WTC11 (cell line): ENCODE measurements at places on chromosomes 7 and 10.

DNA sequence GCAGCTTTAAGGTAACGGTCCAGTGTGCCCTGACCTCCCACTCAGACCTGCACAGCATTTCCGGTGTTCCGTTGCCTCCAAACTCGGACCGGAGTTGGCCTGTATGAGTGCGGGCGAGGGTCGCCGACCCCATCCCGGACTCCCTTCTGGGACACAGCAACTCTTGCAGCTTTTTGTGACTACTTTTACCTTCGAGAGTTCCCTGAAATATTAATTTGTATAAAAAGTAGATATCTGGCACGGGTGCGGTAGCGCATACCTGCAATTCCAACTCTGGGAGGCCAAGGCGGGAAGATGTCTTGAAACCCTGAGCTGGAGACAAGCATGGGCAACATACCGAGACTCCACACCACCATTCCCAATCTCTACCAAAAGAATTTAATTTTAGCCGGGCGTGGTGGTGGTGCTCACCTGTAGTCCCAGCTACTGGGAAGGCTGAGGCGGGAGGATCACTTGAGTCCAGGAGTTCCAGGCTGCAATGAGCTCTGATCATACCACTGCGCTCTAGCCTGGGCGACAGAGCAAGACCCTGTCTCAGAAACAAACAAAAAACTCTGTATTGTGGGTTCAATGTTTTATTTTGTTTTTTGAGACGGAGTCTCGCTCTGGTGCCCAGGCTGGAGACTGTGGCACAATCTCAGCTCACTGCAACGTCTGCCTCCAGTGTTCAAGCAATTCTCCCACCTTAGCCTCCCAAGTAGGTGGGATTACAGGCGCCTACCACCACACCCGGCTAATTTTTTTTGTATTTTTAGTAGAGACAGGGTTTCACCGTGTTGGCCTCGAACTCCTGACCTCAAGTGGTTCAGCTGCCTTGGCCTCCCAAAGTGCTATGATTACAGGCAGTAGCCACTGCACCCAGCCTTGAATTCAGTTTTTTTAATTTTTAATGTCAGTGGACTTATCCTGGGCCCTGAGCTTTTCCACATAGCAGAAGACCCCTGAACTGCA lies 1.1 kb upstream of the PPP1R35 start:
- no peak for DNase-seq

- DNase-seq: no peak
These were observed 17.6 kb upstream of the FLNC start for GRCh38 chr7:128812514-128813168.

DNA sequence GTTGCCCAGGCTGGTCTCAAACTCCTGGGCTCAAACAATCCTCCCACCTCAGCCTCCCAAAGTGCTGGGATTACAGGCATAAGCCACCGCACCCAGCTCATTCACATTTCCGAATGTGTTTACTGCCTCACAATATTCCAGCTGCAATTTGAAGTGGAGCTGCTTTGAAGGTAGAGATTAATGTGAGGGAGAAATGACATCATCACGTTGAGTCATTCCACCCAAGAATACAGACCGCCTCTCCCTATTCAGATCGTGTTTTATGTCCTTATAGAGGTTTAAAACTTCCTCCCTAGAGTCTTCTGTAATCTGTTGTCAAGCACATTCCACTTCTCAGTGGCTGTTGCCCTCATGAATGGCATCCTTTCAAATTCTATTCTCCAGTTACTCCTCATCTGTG lies 100.4 kb upstream of the PDGFA start:
- no peak for DNase-seq

DNA sequence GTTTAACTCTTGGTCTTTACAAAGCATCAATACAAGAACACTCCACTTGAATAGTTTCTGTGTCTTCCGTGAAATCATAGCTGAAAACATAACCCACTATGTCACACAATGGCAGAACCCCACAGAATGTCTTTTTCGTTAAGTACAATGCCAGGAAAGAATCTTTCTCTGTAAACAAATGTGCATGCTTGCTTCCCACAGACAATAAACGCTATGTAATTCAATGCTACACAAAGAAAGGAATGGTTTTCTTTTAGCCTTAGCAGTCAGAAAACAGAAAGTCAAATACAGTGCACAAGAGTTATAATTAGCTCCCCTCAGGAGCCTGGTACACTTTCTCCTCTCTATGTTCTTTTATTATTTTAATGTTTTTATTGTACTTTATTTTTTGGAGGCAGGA lies 186.1 kb downstream of the SRPK2 start:
- DNase-seq: no peak

DNA sequence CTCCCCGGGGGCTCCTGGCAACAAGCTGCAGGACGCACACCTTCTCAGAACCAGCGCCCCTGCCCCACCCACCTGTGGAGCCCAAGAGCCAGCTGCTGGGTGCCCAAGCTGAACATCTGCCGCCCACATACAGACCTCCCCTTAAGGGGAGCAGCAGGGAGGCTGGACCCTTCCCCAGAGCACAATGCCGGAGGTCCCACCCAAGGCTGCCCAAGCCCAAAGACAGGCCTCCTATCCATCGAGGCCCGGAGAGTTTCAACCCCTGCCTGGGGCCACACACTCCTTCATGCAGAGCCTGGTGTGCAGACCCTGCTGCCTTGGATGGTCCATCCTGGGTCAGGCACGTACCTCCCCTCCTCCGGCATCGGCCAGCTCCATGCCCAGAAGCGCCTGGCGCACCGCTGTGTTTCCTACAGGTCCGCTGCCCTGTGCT lies 48.7 kb downstream of the VIPR2 start:
- DNase-seq: no peak

DNA sequence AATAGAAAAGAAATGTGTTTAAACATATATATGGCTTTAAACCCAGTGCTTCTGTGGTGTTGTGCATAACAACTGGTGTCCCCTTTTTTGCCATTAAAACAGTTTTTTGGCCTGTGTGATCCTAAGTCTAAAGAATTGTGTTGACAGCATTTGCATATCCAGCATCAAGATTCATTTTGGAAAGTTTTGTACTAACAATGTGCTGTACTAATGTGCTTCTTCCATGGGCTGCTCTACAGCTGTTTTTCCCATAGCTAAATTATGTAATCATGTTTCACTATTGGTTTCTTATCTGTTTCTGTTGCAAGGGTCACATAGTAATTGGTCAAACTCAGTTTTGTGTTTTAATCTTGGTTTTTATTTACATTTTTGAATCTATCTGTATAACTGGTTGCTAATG lies 5.5 kb downstream of the CNNM2 start:
- no peak for DNase-seq

- no peak for DNase-seq
These were observed 15.8 kb downstream of the GOLGA7B start for GRCh38 chr10:97865488-97865887.

GRCh38 chr10:65898055-65898454 lies 1027.8 kb upstream of the LRRTM3 start:
- no peak for DNase-seq

DNA sequence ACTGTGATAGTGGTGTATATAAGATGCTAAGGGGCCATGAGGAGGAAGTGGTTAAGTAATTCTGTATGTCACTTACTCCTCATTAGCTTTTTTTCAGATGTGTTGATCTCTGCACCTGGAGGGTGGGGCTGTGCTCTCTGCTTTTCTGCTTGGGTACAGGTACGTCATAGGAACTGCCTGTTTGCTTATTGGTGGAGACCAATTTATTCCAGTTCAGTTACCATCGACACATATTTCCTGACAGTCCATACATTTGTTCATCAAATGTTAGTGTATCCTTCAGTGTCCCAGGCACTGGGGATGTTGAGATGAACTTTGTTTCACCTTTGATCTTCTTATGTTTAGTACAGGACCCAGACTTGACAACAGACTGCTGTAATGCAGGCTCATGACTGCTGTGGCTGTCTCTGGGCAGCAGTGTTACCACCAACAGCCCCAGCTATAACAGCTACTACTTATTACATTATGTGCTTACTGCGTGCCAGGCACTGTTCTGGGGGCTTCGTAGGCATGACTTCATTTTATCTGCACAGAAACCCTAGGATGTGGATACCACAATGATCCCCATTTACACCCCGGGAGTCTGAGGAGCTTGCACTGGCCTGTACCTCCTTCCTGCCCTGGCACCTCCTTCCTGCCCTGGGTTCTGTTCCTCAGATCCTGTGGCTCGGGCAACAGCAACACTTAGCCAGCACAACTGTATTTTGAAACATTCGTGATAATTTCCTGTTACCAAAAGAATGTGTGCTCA lies 87.4 kb downstream of the BUB3 start:
- DNase-seq: no peak

GRCh38 chr10:89224739-89225443 lies 17.8 kb upstream of the CH25H start:
- no peak for DNase-seq

DNA sequence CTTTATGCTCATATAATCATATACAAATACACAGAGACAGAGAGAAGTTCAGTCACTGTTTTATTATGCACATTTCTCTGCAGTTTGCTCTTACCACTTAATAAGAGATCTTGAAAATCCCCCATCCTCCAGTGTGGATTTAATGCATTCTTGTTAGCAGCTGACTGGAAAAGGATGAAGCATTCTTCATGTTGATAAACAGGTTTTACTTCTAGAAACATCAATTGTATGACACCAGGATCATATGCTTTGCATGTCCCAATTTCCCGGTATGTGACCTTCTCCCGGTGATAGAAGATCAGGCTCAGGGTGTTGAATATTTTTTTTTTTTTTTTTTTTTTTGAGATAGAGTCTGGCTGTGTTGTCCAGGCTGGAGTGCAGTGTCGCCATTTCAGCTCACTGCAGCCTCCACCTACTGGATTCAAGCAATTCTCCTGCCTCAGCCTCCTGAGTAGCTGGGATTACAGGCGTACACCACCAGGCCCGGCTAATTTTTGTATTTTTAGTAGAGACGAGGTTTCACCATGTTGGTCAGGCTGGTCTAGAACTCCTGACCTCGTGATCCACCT lies 6.2 kb upstream of the CREB3L2 start:
- no peak for DNase-seq

- no peak for DNase-seq
These were observed 35.5 kb downstream of the CTBP2 start for GRCh38 chr10:125124907-125125306.

DNA sequence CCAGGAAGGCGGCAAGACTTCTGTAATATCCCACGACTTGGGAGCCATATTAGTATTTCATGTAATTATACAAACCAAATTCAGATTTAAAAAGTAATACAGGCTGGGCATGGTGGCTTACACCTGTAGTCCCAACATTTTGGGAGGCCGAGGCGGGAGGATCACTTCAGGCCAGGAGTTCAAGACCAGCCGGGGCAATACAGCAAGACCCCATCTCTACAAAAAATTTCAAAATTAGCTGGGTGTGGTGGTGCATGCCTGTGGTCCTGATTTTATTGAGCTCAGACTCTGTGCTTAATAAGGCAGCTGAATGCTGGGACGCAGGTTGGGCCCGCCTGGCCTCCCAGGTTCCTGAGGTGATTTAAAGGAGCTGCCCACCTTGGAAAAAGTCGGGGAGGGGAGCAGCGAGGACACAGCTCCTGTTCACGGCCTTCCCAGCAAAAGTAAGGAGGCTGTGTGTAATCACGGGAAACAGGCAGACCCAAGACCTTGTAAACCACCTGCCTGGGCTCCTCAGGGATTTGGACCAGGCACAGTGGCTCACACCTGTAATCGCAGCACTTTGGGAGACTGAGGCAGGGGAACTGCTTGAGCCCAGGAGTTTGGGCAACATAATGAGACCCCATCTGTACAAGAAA lies 93.0 kb upstream of the DNAAF5 start:
- DNase-seq: no peak

DNA sequence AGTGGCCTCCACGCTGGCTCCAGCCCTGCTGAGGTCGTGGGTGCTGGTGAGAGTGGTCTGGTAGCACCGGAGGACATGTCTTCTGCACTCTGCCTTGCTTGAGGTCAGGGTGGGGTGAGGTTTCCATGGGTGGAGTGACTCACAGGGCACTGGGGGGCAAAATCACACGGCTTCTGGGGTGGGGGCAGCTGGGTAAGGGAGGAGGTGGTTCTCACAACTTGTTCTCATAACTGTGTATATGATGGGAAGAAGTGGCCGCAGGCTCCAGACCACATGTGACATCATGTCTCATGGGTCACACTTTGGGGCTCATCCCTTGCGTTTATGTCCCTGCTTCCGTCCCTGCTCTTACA lies 884 bp upstream of the PRF1 start:
- DNase-seq: no peak

DNA sequence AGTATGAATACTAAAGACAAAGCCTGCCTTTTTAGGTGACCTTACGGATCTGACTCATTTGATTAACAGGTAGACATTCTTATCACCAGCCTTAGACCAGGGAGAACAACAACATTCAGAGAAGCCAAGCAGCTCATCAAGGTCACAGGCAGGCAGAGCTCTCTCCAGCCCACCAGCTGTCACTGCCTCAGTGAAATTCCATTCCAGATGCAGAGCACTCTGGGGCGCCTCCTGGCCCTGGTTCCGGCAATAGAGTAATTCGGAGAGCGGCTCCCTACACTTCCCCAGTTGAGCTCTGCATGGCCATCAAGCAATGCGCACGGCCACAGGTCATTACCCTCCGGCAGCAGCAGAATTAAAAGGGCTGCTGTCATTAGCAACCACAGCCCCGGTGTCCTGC lies 164.7 kb downstream of the TCERG1L start:
- no peak for DNase-seq

GRCh38 chr10:108861181-108861754 lies 1062.0 kb downstream of the XPNPEP1 start:
- no peak for DNase-seq

DNA sequence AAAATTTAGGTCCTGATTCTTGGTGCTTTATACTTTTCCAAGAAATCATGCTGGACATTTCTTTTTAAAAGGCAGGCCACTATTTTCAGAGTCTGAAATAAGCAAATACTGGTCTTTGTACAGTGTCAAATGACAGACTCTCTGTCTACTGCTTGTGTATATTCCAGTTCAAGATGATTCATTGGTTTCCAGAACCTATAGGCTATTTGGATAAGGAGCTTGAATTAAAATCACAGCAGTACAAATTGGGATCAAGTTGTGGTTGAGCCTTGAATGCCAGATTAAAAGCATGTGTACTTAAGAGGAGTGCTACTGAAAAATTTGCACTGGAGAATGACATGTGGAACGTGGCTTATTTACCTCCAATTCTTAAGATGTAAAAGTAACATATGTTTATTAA lies 10.7 kb downstream of the KMT2E start:
- no peak for DNase-seq

- no peak for DNase-seq
These were observed 1.3 kb downstream of the ITPRIP start for GRCh38 chr10:104336821-104337467.

DNA sequence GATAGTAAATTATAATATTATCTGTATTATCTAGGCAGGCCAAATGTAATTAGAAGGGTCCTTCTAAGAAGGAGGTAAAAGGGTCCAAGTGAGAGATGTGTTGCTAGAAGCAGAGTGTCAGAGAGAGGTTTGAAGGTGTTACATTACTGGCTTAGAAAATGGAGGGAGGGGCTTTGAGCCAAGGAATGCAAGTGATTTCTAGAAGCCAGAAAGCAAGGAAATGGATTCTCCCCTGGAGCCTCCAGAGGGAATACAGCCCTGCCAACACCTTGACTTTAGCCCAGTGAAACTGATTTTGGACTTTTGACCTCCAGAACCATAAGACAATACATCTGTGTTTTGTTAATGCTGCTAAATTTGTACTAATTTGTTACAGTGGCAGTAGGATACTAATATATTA lies 97.9 kb upstream of the IL6 start:
- DNase-seq: no peak

GRCh38 chr7:142813226-142813625 lies 41.6 kb upstream of the EPHB6 start:
- DNase-seq: peak; percentile 44

GRCh38 chr10:113459626-113460280 lies 93.1 kb upstream of the HABP2 start:
- no peak for DNase-seq

GRCh38 chr7:135620980-135621850 lies 41.1 kb upstream of the STMP1 start:
- peak; percentile 15 for DNase-seq

- no peak for DNase-seq
These were observed 191.3 kb upstream of the CDCA7L start for GRCh38 chr7:22137026-22137425.
